Activated CD4-positive, alpha-beta memory T cell treated with anti-CD3 and anti-CD28 coated beads, Interleukin-2, amount 10 ng/mL, durations not matched to agents 7 days and 5 days (primary cell): ENCODE measurements at places on chromosomes 16 and 17.

DNA sequence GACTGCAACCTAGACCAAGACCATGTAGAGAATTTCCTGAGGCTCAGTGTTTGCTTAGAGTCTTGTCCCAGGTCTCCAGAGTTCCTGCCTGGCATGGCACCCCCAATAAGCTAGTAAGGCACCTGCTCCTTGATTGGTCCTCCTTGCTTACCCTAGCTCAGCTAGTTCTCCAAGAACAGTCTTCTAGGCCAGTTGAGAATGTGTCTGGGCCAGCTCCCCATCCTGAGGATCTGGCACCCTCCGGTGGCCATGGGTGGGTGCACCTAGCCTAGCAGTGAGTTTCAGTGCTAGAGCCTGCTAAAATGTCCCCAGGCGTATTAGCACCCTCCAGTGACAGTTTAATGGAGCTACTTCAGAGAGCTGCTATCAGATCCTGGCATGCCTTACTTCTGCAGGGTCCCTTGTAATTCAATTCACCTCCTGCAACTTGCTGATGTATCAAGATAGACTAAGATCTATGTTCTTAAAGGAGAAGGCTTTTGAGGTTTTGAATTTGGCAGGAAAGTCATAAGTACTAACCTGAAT, 44.4 kb upstream of the MED13 start:
- H3K4me3 ChIP-seq, result no peak overlapping the region
- peaks cover 3% of the 10 kb centered on the region for H3K4me1 ChIP-seq
- H3K27me3 ChIP-seq, result peaks cover 3% of the 10 kb centered on the region
- H3K27ac ChIP-seq, result no peak overlapping the region
- peak; percentile 76 for DNase-seq
- no peaks in the 10 kb centered on the region for H3K36me3 ChIP-seq

- no peak overlapping the region for H3K4me3 ChIP-seq
- peak overlapping the region; percentile 9 for H3K27ac ChIP-seq
- H3K27me3 ChIP-seq, result no peaks in the 10 kb centered on the region
- DNase-seq, result no peak
- H3K36me3 ChIP-seq, result peaks cover 41% of the 10 kb centered on the region
Measured at GRCh38 chr17:40345994-40346764, 18.4 kb downstream of the GJD3 start.

DNA sequence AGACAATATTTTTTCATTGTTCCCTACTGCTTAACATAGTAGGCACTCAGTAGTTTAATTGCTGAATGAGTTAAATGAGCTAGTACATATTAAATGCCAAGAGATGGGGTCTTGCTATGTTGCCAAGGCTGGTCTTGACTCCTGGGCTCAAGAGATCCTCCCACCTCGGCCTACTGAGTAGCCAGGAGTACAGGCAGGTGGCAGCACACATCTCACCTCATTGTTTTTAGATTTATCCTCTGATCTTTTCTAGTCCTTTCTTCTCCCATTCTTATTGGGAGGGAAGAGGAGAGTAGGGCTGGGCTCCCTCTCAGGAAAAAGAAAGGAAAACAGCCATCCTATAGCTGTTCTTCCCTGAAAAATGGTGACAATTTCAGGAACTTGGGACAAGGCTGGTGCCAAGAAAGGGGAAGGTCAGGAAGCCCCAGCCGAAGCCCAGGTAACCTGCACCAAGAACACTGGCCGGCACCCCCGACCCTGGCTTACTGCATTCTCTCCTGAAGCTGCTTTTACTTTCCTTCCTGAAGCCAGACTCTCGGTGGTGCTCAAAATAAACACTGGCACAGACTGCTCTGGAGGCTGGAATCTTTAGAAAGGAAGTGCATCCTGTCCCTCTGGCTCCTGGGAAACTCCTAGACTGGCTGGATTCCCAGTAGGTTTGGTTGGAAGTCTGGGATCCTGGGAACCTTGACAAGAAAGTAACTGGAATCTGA, 2.7 kb downstream of the TNFAIP1 start:
- no peak overlapping the region for H3K27ac ChIP-seq
- H3K27me3 ChIP-seq, result no peaks in the 10 kb centered on the region
- no peak for DNase-seq
- peak overlapping the region; percentile 98 for H3K4me3 ChIP-seq
- peaks cover 41% of the 10 kb centered on the region for H3K4me1 ChIP-seq

DNA sequence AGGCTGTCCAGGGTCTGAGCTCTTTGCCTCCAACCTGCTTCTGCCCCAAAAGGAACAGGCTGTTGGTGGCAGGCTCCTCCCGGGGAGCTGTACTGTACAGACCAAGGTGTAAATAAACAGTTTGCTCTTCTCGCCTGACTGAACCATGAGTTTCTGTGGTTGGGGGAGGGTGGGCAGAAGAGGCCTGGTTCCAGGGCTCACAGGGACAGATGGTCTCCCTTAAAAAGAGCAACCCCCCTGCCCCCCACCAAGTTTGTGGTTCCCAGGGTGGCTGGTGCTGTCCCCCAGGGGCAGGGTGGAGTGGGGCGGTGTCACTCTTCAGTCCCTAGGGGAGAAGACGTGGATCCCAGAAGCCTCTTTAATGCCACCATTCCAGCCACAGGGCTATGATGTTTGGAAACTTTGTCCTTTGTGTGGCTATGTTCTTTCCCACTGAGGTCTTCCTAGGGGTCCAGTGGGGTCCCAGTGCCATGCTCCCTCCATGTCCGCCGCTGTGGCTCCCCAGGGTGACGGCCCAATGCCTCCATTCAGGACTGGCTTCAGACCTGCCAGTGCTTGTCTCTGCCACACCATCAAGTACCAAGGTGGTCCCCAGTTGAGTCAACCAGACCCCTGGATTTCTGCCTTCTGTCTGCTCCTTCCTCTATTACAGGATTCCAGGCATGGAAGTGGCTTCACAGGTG, 146.7 kb downstream of the RAB11FIP4 start:
- H3K36me3 ChIP-seq, result no peaks in the 10 kb centered on the region
- peaks cover 5% of the 10 kb centered on the region for H3K4me1 ChIP-seq
- H3K27ac ChIP-seq, result no peak overlapping the region

- H3K36me3 ChIP-seq, result no peaks in the 10 kb centered on the region
- no peak overlapping the region for H3K27ac ChIP-seq
- H3K27me3 ChIP-seq, result no peaks in the 10 kb centered on the region
- no peaks in the 10 kb centered on the region for H3K4me1 ChIP-seq
- DNase-seq, result no peak
Measured at GRCh38 chr16:8355675-8356074, 234.6 kb downstream of the TMEM114 start.

GRCh38 chr16:69410219-69410990, 14.0 kb upstream of the CYB5B start:
- H3K27ac ChIP-seq, result peak overlapping the region; percentile 12
- no peaks in the 10 kb centered on the region for H3K36me3 ChIP-seq
- DNase-seq, result no peak
- H3K4me3 ChIP-seq, result no peak overlapping the region
- peaks cover 2% of the 10 kb centered on the region for H3K27me3 ChIP-seq

GRCh38 chr17:47304186-47304585, 19.6 kb upstream of the EFCAB13 start:
- H3K4me1 ChIP-seq, result peaks cover 34% of the 10 kb centered on the region
- no peak overlapping the region for H3K4me3 ChIP-seq
- H3K36me3 ChIP-seq, result peaks cover 6% of the 10 kb centered on the region
- DNase-seq, result no peak

GRCh38 chr16:17251496-17251895, 219.3 kb downstream of the XYLT1 start:
- H3K4me3 ChIP-seq, result no peak overlapping the region
- H3K27ac ChIP-seq, result no peak overlapping the region
- peaks cover 8% of the 10 kb centered on the region for H3K36me3 ChIP-seq
- no peaks in the 10 kb centered on the region for H3K4me1 ChIP-seq

DNA sequence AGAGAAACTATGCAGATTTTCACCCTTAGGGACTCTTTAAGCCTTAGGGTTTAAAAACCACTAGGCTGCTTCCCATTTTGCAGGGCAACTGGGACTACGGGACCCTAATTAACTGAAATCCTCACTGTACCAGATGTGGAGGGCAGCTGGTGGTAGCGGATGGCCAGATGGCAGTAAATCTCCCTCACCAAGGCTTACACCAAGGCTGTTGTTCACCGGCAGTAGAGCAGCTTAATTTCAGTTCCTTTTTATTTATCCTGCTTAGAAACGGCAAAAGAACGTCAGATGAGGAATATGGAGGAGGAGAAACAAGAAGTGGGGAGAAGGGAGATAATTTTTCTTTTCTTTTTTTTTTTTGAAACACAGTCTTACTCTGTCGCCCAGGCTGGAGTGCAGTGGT, 6.5 kb downstream of the ABHD15 start:
- H3K27ac ChIP-seq, result no peak overlapping the region
- H3K4me3 ChIP-seq, result no peak overlapping the region

DNA sequence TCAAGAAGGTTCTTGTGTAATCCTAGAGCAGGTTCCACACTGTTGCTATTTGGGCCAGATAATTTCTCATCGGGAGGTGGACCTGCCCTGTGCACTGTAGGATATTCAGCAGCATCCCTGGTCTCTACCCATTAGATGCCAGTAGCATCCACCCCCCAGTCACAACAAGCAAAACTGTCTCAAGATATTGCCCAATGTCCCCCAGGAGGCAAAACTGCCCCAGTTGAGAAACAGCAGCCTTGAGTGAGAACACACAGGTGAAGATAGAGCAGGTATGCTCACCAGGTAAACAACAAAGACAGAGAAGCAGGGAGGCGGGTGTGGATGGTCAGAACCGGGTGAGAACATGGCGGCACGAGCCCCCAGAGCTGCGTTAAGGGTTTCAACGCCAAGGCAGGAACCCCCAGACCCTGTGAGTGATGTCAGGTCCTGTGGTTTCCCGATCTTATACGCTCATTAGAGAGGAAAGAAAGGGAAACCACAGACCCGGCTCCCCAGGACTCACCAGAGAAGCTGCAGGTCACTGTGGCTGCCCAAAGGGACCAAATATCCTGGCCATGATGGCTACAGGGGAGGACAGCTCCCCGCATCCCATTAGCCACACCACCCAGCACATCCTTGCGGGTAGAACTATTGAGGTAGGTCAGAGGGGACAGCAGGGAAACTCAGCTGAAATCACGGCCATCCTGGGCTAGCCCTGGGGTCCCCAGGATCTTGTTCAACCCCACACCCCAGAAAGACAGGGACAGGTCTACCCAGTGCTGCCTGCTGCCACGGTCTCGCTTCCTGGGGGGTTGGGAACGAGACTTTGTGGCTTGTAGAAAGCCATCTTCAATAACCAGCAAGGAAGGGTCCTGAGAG, 21.2 kb downstream of the CDC42EP4 start:
- H3K36me3 ChIP-seq, result no peaks in the 10 kb centered on the region
- peak overlapping the region; percentile 35 for H3K27ac ChIP-seq
- DNase-seq, result peak; percentile 21
- peaks cover 2% of the 10 kb centered on the region for H3K27me3 ChIP-seq

DNA sequence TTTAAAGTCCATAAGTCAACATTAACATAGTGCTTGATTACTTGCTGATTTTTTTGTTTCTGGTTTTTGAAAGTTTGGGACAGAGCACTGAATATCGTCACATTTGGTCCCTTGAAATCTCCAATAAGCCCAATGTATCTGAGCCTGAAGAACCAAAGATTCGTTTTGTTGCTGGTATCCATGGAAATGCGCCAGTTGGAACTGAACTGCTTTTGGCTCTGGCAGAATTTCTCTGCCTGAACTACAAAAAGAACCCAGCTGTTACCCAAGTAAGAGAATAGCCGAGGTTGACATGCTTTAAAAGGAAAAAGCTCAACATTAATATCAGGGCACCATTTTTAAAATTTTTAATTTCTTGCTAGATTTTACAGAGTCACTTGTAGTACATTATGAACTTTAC, 27.7 kb upstream of the GOSR1 start:
- H3K4me3 ChIP-seq, result no peak overlapping the region
- H3K27me3 ChIP-seq, result no peaks in the 10 kb centered on the region

DNA sequence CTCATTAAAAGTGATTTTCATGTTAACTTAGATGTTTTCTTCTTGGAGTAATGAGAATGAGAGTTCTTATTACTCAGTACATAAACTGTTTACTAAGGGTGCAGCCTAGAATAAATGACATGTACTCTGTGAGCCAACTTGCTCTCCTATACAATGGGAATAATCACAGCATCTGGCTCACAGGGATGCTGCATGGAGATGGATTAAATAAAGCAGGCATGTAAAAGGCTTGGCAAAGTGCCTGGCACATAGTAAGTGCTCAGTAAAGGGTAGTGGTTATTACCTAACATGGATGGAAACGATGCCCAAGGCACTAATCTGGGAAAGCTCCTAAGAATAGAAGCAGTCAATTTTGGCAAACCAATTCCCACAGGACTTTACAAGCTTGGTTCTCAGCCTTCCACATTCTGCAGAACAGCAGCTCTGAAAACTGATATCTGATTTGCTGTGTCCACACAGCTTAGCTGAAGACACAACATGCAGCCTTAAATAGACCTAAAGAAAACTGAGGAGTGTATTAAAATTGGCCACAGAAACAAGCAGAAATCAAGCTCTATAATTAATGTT, 176.1 kb downstream of the ABCC12 start:
- no peak for DNase-seq
- no peaks in the 10 kb centered on the region for H3K27me3 ChIP-seq
- H3K27ac ChIP-seq, result no peak overlapping the region
- H3K4me3 ChIP-seq, result no peak overlapping the region
- H3K36me3 ChIP-seq, result no peaks in the 10 kb centered on the region

- no peaks in the 10 kb centered on the region for H3K4me1 ChIP-seq
- H3K27me3 ChIP-seq, result no peaks in the 10 kb centered on the region
- H3K27ac ChIP-seq, result no peak overlapping the region
- DNase-seq, result no peak
Measured at GRCh38 chr17:49638818-49639217, 39.1 kb downstream of the SPOP start.

DNA sequence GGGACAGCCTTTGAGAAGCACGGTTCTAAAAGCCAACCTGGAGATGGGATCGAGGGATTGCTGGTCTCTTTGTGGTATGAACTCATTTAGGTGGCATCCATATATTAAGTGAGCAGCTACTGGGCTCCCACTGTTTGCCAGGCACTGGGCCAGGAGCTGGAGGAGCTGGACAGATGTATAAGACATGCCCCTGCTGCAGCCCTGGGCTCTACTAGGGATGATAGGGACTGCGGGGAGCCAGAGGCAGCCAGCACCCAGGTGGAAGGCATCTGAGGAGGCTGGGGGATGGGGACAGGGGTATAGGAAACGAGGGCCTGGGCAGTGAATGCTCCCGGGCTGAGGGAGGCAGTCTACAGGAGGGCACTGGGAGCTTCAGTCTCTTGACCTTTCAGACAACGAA, 53.0 kb upstream of the MEAK7 start:
- H3K36me3 ChIP-seq, result peaks cover 28% of the 10 kb centered on the region
- H3K27me3 ChIP-seq, result no peaks in the 10 kb centered on the region
- H3K27ac ChIP-seq, result peak overlapping the region; percentile 2
- no peak overlapping the region for H3K4me3 ChIP-seq
- no peak for DNase-seq

GRCh38 chr17:51164911-51165679, 1.1 kb upstream of the NME2 start:
- DNase-seq, result no peak
- peak overlapping the region; percentile 89 for H3K4me3 ChIP-seq
- H3K27ac ChIP-seq, result peak overlapping the region; percentile 93
- H3K36me3 ChIP-seq, result peaks cover 45% of the 10 kb centered on the region
- peaks cover 39% of the 10 kb centered on the region for H3K4me1 ChIP-seq

- H3K4me3 ChIP-seq, result peak overlapping the region; percentile 81
- H3K27ac ChIP-seq, result peak overlapping the region; percentile 80
- peaks cover 8% of the 10 kb centered on the region for H3K27me3 ChIP-seq
- DNase-seq, result peak; percentile 46
- H3K36me3 ChIP-seq, result peaks cover 52% of the 10 kb centered on the region
Measured at GRCh38 chr17:35345926-35346771, 27.3 kb downstream of the SLFN11 start.
